ENCODE measurements at places on chromosomes 4 and X. TPM values are rescaled to one million over a fixed set of nuclear protein-coding genes. Genes with fewer than 3 reads are reported as not detected.

Gene GPC3
- total RNA-seq, result 1.2 TPM

Gene SUPT20HL2
- total RNA-seq, result not detected

GRCh38 chr4:6500481-6501140, 28.2 kb upstream of the PPP2R2C start:
- no peaks in the 10 kb centered on the region for H3K36me3 ChIP-seq
- H3K4me1 ChIP-seq, result no peaks in the 10 kb centered on the region
- H3K27ac ChIP-seq, result no peak overlapping the region
- DNase-seq, result no peak
- H3K27me3 ChIP-seq, result no peaks in the 10 kb centered on the region
- no peak overlapping the region for H3K4me3 ChIP-seq

GRCh38 chr4:26985873-26986272, 125.2 kb downstream of the STIM2 start:
- no peaks in the 10 kb centered on the region for H3K27me3 ChIP-seq
- no peaks in the 10 kb centered on the region for H3K36me3 ChIP-seq
- DNase-seq, result peak; percentile 25

DNA sequence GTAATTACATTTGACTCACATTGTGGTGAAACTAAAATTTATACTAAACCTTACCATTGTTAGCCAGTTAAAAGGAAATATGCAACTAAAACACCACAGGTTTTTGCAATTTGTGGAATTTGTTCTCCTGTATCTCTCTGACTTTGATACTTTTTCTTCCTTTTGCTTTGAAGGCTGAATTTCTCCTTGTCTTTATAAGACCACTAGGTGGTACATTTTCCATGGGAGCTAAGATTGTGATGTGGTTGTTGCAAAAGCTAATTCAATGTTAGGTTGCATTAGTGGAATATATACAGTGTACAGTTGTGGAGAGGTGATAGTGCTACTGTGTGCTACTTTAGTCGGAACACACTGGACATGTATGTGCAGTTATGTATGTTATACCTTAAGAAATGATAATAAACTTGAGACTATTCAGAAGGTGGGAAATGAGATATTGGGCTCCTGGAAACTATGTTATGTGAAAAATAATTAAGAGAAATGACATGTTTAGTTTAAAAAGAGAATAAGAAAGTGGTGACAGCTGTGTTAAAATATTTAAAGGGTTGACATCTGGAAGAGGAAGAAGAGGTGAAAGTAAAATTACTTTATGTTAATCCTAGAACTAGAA, 70.3 kb downstream of the ARL9 start:
- H3K4me1 ChIP-seq, result no peaks in the 10 kb centered on the region
- H3K27ac ChIP-seq, result no peak overlapping the region
- no peak for DNase-seq
- no peak overlapping the region for H3K4me3 ChIP-seq

GRCh38 chr4:98581126-98581525, 77.3 kb downstream of the TSPAN5 start:
- no peaks in the 10 kb centered on the region for H3K27me3 ChIP-seq
- no peak overlapping the region for H3K4me3 ChIP-seq
- no peak overlapping the region for H3K27ac ChIP-seq
- no peaks in the 10 kb centered on the region for H3K4me1 ChIP-seq
- DNase-seq, result no peak

Gene IL2
- total RNA-seq, result 1.0 TPM

DNA sequence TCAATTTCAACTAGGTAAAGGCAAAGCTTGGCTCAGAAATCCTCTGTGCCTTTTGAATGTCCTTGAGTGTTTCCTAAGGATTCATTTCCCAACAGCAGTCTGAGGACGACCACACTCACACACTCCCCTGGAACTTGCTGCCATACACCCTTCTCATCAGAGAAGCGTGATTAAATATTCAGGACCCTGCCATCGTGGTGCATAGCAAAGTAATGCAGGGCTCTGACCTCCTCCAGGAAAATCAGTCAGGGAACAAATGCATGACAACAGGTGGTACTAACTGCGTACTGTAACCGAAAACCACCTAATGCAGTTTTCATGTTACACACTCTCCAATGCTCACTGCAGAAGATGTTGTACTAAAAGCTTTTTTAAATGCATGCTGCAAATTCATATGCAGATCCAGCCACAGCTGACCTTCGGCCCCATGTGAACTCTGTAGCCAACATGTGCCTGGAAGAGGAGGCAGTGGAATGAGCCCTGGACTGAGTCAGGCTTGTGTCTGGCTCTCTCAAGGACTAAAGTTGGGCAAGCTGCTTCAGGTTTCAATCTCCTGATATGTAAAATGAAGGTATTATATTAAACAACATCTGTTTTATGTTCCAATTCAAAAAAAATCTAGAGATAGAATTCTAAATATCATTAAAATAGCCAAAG, 238.3 kb downstream of the KCNIP4 start:
- no peak for DNase-seq
- H3K4me3 ChIP-seq, result no peak overlapping the region
- H3K36me3 ChIP-seq, result no peaks in the 10 kb centered on the region
- no peaks in the 10 kb centered on the region for H3K4me1 ChIP-seq
- H3K27me3 ChIP-seq, result no peaks in the 10 kb centered on the region
- H3K27ac ChIP-seq, result no peak overlapping the region

DNA sequence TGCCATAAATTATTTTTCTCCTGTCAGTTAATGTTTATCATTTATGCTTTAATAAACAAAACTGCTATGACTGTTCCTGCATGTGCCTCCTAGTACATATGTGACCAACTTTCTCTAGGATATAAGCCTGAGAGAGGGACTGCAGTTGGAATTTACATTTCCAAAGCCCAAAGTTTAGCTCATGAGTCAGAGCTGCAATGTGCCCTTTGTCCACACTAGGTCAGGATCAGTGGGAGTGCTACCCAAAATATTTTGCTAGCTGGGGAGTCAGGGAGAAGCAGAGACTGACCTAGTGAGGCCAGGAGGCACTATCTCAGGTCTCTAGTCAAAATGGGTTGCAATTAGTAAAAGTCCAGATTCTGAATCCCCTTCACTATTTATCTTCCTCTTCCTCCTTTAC, 92.7 kb downstream of the AR start:
- H3K27me3 ChIP-seq, result no peaks in the 10 kb centered on the region
- no peak overlapping the region for H3K4me3 ChIP-seq
- H3K4me1 ChIP-seq, result no peaks in the 10 kb centered on the region
- H3K36me3 ChIP-seq, result no peaks in the 10 kb centered on the region
- no peak overlapping the region for H3K27ac ChIP-seq

- DNase-seq, result no peak
- no peak overlapping the region for H3K27ac ChIP-seq
- H3K27me3 ChIP-seq, result no peaks in the 10 kb centered on the region
- no peak overlapping the region for H3K4me3 ChIP-seq
- no peaks in the 10 kb centered on the region for H3K36me3 ChIP-seq
Observed at GRCh38 chrX:46575991-46576392, 2.4 kb downstream of the CHST7 start.

DNA sequence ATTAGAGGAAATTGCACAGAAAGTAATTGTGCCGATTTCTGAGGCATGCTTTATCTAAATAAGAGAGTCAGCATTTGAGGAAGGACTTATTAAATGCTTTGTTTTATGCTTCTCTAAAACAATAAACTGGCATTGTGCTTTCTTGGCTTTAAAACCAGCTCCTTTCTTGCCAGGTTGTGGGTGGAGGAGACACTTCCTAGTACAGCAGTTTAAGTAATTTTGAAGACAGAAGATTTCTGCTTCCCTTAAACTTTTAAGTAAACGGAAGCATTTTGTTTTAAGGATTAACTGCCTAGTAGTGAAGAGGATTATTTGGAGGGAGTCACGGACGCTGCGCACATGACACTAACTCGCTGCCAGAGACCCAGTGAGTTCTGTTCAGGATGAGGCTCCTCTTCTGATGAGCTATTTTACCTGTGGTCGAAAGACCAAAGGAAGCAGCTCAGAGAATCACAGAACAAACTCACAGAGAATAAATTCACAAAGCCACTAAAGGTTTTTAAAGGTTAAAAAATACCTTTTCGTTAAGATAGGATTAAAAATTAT, 169.5 kb downstream of the TLL1 start:
- no peaks in the 10 kb centered on the region for H3K4me1 ChIP-seq
- H3K27me3 ChIP-seq, result no peaks in the 10 kb centered on the region
- H3K36me3 ChIP-seq, result no peaks in the 10 kb centered on the region
- H3K27ac ChIP-seq, result no peak overlapping the region

DNA sequence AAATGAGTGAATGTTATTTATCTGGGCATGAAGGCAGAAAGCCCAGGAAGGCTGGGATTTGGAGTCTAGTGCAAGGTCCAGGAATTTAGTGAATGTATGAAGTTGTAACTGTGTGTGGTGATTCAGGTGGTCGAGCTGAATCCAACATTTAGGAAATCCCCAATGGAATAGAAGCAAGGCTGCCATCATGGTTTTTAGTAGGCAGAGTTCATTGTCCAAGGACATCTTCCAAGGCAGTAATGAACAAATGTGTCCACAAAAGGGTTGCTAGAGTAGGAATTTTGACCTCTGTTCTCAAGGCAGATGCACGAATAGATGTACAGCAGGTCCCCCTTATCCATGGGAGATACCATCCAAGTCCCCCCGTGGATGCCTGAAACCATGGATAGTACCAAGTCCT, 42.9 kb upstream of the ACSL1 start:
- no peak overlapping the region for H3K27ac ChIP-seq
- no peak overlapping the region for H3K4me3 ChIP-seq
- no peaks in the 10 kb centered on the region for H3K4me1 ChIP-seq
- H3K27me3 ChIP-seq, result no peaks in the 10 kb centered on the region

DNA sequence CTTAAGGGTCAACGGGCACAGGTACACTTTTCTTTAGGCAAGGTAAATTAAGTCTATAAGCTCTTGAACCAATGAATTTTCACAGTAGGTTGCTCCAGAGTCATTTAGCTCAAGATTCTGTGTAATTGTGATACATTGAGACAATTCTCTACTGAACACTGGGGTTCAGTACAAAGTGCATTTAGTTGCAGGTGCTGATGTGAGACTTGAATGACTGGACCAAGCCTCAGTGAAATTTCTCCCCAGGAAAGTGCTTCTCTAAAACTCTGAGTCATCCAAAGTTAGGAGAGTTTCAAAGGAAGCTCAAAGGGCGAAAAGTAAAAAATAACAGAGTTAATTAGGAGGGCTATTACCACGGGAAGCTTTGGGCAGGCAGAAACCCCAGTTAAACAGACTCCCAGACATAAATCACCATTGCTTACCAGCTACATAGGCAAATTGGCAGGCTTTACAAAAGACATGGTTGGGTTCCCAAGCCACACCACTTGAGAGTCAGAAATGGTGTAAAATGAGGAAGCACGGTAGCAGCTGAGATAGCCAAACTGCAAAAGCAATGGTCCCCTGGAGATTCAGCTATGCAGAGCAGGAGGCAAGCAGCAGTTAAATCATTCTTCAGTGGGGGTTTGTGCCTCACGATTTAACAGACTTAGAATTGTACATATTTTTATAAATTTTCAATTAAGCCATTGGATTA, 202.6 kb downstream of the PCDH19 start:
- H3K36me3 ChIP-seq, result no peaks in the 10 kb centered on the region
- no peaks in the 10 kb centered on the region for H3K4me1 ChIP-seq
- H3K4me3 ChIP-seq, result no peak overlapping the region
- no peak for DNase-seq

Gene ARHGAP4
- total RNA-seq, result 475 TPM

GRCh38 chr4:15778289-15779241, at the start of gene CD38:
Gene CD38 (plus strand): TSS chr4:15778328. CDS start chr4:15778415, 87 bp downstream.
- H3K27me3 ChIP-seq, result no peaks in the 10 kb centered on the region
- no peak within 1 kb of the TSS for H3K27ac ChIP-seq
- H3K36me3 ChIP-seq, result no peaks in the 10 kb centered on the region
- peak within 1 kb of the TSS; percentile 60 for H3K4me3 ChIP-seq
- peak; percentile 37 for DNase-seq
- H3K4me1 ChIP-seq, result peaks cover 19% of the 10 kb centered on the region

DNA sequence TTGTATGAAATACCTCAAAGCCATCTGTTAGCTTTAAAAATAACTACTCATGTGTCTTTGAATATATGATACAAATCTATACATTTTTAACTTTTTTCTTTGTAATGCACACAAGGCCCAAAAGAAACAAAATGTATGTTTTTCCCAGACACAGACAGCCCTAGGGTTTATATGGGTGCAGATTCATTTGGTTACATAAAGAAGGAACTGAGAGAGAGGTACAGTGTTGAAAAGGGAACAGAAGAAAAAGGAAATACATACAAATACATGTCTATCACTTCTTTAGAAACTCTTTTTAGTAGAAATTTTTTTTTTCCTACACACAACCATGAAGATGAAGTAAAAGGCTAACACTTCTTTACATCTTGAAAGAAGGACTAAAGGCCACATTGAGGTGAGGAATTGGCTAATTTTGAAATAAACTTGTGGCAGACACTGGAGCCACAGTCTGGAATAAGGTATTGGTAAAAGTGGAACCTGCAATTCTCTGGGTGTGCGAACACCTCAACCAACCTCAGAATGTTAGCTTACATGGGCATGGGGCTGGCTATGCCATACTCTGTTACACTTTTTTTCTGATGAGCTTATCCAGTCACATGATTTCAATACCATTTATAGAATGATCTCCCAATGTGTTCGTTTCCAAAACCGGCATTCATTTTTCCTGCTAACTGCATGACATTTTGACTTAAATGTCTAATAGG, 67.9 kb downstream of the FAM47C start:
- H3K27me3 ChIP-seq, result no peaks in the 10 kb centered on the region
- H3K27ac ChIP-seq, result no peak overlapping the region
- DNase-seq, result no peak
- no peaks in the 10 kb centered on the region for H3K4me1 ChIP-seq
- no peaks in the 10 kb centered on the region for H3K36me3 ChIP-seq
- no peak overlapping the region for H3K4me3 ChIP-seq

- H3K4me1 ChIP-seq, result no peaks in the 10 kb centered on the region
- DNase-seq, result no peak
- H3K4me3 ChIP-seq, result no peak overlapping the region
- H3K27ac ChIP-seq, result no peak overlapping the region
Observed at GRCh38 chr4:109915385-109916026, 2.8 kb downstream of the EGF start.

DNA sequence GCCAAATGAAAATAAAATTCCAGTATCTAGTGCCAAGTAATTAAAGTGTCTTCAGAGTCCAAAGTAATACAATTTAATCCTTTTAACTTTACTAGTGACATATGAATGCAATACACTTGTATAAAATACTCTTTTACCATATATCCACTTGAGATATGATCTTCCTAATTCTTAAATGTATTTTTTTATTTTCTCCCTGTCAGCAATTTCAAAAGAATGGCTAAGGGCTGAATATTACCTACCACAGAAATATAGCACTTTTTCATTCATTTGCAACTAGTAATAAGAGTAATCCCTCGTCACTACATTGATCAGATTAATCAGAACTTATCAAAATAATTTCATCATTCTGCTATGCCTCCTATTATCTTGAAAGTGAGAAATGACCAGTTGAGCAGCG, 10.1 kb upstream of the TBX22 start:
- DNase-seq, result no peak
- H3K27me3 ChIP-seq, result no peaks in the 10 kb centered on the region
- H3K4me3 ChIP-seq, result no peak overlapping the region
- no peak overlapping the region for H3K27ac ChIP-seq
- no peaks in the 10 kb centered on the region for H3K36me3 ChIP-seq
- no peaks in the 10 kb centered on the region for H3K4me1 ChIP-seq

All from T-cell (primary cell).